ENCODE measurements at places on chromosomes 6 and 20.

- DNase-seq, result no peak
Observed at GRCh38 chr6:82458147-82458546, 94.5 kb downstream of the TPBG start.

- DNase-seq, result no peak
Observed at GRCh38 chr6:170439366-170440361, 113.4 kb downstream of the PSMB1 start.

GRCh38 chr6:94645191-94645590 is 932.1 kb upstream of the MANEA start:
- DNase-seq, result no peak

- DNase-seq, result peak; percentile 17
Observed at GRCh38 chr20:16434062-16434664, 139.1 kb downstream of the KIF16B start.

- no peak for DNase-seq
Observed at GRCh38 chr6:114301596-114302219, 41.1 kb downstream of the HS3ST5 start.

GRCh38 chr6:119283214-119283613 is 66.3 kb downstream of the MAN1A1 start:
- DNase-seq, result no peak

GRCh38 chr20:25288291-25289181 is 40.7 kb downstream of the PYGB start:
- DNase-seq, result no peak

- no peak for DNase-seq
Observed at GRCh38 chr20:47396762-47397476, 40.4 kb upstream of the ZMYND8 start.

- DNase-seq, result no peak
Observed at GRCh38 chr6:98957450-98957849, 9.7 kb upstream of the FBXL4 start.

DNA sequence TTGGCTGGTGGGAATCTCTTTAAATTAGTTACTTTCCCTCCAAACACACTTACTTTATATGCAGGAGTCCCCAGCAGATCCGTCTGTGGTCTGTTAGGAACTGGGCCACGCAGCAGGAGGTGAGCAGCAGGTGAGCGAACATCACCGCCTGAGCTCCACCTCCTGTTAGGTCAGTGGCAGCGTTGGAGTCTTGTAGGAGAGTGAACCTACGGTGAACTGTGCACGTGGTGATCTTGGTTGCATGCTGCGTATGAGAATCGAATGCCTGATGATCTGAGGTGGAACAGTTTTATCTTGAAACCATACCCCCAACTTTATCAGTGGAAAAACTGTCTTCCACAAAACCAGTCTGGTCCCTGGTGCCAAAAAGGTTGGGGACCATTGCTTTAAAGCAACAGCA is 5.0 kb downstream of the SERPINB6 start:
- DNase-seq, result no peak

DNA sequence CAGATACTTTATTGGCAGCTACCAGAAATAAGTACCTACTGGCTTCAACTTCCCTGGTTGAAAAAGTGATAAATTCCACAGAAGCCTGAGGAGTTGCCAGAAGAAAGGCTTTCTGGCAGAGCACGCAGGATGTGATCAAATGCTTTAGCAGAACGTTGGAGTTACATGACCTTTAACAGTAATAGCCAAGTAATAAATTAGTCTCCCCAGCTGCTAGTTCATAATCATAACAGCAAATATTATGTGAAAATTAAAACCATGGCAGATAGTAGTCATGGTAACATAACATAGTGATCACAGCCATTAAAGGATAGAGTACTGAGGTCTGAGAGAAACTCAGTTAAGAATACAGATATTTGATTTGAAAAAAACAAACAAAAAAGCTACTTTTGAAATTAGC is 567.7 kb downstream of the ADGRB3 start:
- no peak for DNase-seq

DNA sequence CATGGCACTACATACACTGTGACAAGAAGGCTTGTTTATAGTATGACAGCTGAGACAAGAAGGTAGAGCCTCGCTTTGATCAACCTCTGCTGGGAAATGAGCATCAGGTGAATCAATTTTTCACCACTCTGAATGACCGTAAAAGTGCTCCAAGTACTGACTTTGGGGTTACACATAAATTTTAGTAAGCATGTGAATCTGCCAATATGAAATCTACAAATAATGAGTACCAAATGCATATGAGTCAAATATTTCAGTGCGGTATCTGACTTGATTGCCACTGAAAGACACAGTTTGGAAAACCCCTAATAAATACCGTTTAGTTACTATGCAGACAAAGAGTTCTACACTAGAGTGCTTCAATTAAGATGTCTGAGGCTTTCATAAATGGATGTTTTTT is 77.8 kb downstream of the ATG5 start:
- no peak for DNase-seq

GRCh38 chr6:48630511-48630910 is 519.5 kb upstream of the PTCHD4 start:
- DNase-seq, result no peak

GRCh38 chr20:51017251-51017650 is 5.7 kb downstream of the KCNG1 start:
- no peak for DNase-seq

GRCh38 chr20:50115041-50115512 is 2.1 kb upstream of the UBE2V1 start:
- DNase-seq, result no peak

GRCh38 chr20:51480507-51481270 is 61.8 kb downstream of the NFATC2 start:
- DNase-seq, result no peak

GRCh38 chr6:1137849-1138248 is 174.0 kb upstream of the FOXQ1 start:
- no peak for DNase-seq

DNA sequence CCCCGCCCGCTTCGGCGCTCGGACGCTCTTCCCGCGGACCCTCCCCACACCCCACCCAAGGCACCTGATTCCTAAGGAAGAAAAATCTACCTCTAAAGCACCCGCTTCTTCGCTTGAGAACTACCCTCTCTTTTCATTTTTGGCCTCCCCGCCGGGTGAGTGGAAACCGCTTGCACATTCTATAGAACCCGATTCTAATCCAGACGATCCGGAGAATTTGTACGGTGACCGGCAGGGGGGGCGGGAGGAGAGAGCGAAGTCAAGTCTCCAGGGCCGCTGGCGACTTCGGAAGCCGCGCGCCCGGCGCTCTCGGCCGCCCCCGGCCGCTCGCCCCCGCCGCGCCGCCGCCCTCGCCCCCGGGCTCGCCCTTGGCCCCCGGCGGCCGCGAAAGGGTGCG is at the start of gene RBM24:
Gene RBM24 (plus strand): TSS at position 262 of the 397 bp plus-strand sequence. CDS start 221 bp downstream, outside the sequence.
- no peak for DNase-seq

DNA sequence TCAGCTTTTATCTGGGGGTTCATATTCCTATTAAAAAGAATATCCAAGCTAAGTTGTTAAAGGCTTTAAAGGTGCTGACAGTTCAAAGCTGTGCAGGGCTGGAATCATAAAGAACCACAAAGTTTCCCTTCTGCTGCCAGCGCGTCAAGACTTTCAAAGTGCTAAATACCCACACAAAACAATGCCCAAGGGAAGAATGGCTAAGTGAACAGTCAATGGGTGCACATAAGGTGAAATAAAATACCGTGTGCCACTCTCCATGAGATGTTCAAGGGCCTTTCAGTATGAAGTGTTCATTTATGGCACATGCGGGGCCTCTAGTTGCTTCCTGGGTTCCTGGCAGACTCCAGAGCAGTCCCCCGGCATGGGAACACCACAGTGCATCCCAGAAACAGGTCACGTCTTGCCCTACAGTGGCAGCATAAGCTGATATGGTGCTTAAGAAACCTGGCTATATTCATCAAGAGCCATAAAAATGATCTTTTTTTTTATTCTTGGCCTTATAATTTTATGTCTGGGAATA is 14.1 kb downstream of the TXNDC5 start:
- DNase-seq, result no peak

GRCh38 chr6:46816626-46817025 is 23.4 kb downstream of the MEP1A start:
- no peak for DNase-seq

DNA sequence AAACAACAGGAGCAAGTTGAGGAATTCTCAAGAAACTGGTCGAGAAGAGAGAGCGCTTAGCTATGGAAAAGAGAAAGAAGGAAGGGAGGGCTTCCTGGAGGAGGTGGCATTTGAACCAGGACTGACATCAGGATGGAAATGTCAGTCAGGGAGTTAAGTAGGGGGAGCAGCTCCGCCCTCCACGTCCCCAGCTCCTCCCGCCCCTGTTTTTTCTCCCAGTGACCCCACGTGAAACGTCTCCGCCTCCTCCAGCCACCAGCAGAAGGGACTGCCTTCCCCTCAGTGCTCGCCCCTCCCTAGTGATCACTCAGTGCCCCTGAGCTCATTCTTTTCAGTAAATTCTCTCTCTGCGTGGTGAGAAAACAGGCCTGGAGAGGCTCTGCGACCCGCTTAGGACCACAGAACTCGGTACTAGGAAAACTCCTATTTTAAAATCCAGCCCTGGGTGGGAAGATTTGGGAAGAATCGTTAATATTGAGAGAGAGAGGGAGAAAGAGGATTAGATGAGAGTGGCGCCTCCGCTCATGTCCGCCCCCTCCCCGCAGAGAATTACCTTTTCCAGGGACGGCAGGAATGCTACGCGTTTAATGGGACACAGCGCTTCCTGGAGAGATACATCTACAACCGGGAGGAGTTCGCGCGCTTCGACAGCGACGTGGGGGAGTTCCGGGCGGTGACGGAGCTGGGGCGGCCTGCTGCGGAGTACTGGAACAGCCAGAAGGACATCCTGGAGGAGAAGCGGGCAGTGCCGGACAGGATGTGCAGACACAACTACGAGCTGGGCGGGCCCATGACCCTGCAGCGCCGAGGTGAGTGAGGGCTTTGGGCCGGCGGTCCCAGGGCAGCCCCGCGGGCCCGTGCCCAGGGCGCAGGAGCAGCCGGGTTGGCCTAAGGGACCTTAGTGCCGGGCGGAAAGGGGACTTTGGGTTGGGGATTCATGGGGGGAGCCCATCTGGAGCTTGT is 4.6 kb downstream of the HLA-DPB1 start:
- no peak for DNase-seq

DNA sequence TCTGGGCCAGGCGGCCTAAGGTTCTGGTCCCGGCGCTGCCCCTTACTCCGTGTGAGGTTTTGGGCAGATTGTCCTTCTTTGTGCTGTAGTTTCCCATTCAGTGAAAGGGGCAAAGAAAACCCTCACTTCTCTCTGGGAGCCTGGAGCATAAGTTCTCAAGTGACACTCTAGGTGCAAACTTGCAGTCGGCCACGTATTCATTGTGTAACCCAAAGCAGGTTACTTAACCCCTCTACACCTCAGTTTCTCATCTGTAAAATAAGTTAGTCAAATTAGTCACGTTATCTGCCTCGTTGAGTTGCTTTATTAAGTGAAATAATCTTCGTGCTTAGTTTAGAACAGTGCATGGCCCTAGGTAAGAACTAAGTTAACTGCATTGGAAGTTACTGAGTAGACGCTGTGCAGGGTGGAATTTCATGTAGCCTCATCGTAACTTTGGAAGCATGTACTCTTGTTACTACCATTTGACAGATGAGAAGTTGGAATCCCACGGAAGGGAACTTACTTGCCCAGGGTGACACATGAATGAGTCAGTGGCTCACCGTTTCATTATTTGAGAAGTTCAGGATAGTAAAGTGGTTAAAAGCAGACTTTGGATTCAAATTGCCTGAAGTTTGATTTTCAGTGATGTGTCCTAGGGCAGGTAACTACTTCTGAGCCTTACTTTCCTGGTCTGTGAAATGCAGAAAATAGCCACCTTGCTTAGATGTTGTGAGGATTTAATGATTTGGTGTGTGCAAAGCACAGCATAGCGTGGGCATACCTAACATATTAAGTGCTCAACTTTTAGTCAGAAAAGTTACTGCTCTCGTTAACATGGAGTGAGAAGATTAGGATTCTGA is 556 bp upstream of the MROH8 start:
- no peak for DNase-seq

DNA sequence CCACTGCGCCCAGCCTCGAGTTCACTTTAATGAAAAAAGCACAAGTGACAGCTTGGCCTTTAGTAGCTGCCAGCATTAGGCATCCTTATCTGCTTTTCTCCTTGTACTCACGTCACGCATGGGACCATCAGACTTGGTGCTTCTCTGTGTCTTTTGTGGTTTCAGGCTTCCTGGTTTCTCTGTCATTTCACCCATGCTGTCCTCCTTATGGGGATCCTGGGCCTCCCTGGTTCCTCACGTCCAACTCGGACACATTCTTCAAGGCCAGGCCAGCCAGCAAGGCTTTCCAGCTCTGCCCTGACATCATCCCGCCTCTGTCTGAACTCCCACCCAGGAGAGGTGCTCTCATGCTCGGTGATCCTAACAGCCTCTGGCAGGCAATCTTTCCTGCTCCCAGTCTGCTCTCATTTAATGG is 83.2 kb downstream of the TIAM2 start:
- DNase-seq, result no peak

DNA sequence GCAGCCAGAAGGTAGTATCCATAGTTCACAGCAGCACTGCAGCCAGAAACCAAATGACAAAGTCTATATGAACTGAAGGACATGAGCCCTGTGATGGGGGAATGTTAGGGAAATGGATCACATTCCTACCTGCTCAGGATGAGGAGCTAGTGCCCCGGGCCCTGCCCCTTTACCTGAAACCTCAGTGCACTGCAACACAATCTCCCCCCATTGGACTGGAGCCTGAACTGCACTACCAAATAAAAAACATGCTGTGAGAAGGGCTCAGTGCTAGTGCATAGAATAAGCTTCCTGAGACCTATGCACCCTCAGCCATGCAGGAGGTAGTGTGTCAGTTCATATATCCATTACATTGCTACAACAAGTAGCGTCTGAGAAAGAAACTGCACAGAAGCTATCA is 477.8 kb downstream of the HACE1 start:
- no peak for DNase-seq

GRCh38 chr6:110786271-110786670 is 29.0 kb downstream of the CDK19 start:
- no peak for DNase-seq

GRCh38 chr6:1553562-1554083 is 56.1 kb upstream of the FOXC1 start:
- DNase-seq, result no peak

- DNase-seq, result no peak
Observed at GRCh38 chr6:149856256-149856994, 7.7 kb downstream of the LRP11 start.

DNA sequence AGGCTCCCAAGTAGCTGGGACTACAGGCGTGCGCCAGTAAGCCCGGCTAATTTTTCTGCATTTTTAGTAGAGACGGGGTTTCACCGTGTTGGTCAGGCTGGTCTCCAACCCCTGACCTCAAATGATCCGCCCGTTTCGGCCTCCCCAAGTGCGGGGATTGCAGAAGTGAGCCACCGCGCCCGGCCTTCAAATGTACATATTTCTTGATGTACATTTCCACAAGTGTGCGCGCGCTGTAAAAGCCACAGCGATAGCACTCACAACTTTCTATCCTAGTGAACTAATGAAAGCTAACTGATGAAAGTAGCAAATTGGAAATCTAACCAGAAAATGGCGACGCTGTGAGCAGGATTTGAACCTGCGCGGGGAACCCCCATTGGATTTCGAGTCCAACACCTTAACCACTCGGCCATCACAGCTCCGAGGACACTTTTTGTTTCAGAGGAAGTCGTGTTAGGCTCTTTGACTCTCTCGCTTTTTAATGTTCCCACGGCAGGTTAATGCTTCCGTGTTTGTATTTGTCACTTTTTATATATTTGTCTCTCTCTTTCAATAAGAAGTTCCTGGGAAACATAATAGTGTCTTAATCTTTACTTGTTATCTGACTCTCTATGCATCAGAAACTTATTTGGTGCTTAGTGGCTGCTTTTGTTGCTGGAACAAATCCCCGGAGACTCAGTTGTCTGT is 199.4 kb upstream of the ZNF184 start:
- no peak for DNase-seq

- DNase-seq, result no peak
Observed at GRCh38 chr20:52593654-52594053, 378.5 kb upstream of the TSHZ2 start.

GRCh38 chr6:55652429-55652828 is 73.4 kb upstream of the HMGCLL1 start:
- DNase-seq, result no peak
